NT2/D1 (cell line): ENCODE measurements at places on chromosomes 5 and 9.
A peak's percentile ranks its signal among the peaks of the same experiment; 100 is the strongest.

DNA sequence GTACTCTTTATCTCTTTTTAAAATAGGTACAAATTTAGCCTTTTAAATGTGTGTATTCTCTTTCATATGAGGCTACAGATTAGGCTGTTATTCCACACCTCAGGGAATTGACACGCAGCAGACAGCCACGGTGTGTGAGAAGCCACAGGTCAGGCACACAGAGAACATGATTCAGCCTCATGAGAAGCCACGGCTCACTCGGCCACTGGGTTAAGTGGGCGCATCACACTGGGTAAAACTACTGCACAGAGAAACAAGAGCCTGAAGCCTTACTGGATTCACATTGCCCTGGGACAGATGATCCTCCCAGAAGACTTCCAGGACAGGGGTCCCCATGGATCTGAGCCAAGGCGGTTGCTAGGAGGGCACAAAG, 28.2 kb downstream of the LPCAT1 start:
- no peak for DNase-seq

DNA sequence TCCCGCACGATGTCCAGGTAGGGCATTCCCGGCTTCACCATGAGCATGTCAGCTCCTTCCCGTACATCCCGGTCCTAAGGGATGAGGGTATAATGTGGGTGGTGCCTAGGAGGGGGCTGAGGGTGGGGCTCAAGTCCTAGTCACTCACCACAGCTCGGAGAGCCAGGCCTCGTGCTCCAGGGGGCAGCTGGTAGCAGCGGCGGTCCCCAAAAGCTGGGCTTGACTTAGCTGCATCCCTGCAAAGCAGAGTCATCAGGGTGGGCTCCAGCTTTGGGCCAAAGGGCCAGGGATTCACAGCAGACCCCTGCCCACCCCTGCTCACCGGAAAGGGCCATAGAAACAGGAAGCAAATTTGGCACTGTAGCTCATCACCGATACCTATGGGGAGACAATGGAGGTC, 11.6 kb downstream of the ALAD start:
- no peak for DNase-seq

- no peak for DNase-seq
Measured at GRCh38 chr9:79583952-79584654, 12.3 kb downstream of the TLE4 start.

DNA sequence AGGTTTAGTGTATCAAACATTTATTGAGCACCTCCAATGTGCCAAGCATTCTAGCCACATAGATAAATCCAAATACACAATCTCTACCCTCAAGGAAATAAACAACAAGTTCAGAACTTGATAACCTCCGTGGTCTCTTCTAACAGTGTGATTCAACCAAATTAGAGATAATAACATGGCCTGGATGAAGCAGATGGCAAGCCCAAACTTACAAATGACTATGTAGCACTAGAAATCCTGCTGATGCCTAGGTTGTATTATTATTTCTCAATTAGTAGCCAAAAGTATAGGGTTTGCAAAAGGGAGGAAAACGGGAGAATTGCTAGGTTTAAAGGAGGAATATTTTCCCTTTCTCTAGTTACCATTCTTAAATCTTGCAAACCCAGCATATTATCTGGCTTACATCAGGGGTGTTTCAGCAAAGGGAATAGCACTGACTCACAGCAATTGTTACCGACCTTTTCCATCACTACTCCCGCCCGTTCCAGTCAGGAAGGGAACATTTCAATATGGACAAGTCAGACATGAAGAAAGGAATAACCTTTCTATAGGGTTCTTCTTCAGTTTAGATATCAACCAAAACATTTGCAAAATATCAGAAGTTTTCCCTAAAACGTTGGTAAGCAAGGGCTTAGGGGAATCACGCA, 2.3 kb downstream of the DPYSL3 start:
- DNase-seq = no peak

DNA sequence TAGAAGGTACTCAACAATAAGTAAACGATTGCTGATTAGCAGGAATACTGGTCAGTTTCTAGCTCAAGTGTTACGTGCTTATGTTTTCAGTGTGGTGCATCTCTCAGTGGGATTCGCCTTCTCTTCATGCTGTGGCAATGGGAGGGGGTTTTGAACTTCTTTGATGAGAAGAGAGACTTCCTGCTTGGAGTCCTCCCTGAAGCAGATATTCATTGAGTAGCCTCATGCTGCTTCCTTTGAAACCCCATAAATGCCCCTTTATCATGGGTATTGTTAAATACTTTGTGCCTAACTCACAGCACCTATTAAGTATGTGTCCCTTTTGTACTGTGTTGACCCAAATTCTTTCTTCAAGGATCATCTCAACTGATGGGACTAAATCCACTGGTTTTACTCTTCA, 116.5 kb downstream of the DOCK8 start:
- DNase-seq = peak; percentile 59

DNA sequence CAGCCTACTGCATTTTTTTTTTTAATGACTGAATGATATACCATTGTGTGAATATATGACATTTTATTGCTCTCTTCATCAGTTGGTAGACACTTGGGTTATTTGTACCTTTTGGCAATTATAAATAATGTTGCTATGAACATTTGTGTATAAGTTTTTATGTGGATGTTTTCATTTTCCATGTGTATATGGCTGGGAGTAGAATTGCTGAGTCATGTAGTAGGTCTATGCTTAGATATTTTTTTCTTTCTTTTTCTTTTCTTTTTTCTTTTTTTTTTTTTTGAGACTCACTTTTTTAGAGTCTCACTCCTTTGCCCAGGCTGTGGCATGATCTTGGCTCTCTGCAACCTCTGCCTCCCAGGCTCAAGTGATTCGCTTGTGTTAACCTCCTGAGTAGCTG, 32.9 kb upstream of the FAM120AOS start:
- DNase-seq = no peak

DNA sequence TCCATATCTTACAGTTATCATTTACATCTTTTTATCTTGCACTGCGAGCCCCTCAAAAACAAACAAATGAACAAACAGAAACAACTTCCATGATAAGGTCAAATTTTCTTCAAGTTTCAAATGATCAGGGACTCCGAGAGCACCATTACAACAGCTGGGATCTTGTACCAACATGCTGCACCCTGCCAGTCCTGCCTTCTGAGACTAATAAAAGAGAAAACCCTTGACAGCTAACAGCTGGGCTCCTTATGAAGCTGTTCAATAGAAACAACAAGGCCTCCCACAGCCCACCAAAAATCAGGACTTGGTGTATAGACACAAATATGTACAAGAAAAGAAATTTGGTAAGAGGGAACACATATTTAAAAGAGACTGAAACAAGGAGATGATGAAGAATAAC, 985.3 kb upstream of the DMAC1 start:
- no peak for DNase-seq

GRCh38 chr9:12847561-12847960, 72.7 kb downstream of the LURAP1L start:
- no peak for DNase-seq
